ENCODE measurements at places on chromosomes 6 and 20.

DNA sequence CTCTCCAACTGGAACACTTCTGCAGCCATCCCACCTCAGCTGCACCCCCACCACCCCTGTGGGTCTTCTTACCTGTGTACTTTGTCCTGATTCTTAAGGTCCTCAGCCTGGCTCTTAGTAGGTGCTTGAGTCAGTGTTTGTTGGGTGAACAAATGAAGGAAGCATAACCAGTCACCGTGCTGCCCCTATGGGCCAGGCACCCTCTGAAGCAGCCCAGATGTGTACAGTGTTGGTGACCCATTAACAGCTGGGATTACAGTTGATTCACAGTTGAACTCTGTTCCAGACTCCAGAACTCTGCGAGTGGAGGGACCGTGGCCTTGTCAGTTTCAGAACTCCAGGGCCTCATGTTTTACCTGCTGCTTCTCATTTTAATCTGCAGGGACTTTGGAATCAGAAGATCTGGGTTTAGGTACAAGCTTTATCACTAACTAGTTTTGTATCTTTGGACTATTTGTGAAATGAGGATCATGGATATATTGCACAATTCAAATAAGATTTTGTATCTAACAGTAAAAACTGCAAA, 203.8 kb downstream of the TMEM242 start:
- DNase-seq: no peak

DNA sequence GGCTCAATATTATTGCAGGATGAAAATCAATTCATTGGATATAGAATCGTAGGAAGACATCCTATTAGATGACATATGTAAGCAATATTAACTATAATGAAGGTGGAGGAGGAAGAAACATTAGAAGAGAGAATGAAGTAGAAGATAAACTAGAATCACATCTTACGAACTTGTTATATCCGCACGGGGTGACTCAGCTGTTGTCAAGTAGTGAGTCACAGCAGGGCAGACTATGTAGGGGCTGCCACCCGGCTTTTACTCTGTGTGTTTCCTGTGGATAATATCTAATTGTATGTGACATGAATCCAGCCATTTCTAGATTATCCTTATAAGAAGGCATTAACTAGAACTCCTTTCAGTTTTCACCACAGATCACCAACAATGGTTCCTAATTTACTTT, 520.2 kb downstream of the DOK5 start:
- no peak for DNase-seq

DNA sequence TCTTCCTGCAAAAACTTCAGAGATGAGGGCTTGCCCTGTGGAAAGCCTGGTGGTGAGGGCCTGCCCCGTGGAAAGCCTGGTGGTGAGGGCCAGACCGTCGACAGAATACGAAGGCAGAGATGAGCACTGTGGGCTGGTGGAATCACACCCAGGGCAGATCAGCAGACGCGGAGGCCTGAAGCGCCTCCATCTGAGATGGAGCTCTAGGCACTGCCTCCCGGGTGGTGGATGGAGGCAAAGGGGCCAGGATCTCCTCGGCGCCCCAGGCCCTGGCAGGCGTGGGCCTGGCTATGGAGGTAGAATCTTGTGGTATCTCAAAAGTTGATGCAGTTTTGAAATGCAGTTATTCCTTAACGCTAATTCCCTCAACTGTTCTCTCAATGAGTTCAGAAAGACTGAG, 104.8 kb downstream of the PSMB1 start:
- DNase-seq: no peak

- no peak for DNase-seq
Observed at GRCh38 chr20:32564921-32565734, 20.0 kb downstream of the NOL4L start.

GRCh38 chr6:100803264-100804045, 77.7 kb downstream of the ASCC3 start:
- no peak for DNase-seq

DNA sequence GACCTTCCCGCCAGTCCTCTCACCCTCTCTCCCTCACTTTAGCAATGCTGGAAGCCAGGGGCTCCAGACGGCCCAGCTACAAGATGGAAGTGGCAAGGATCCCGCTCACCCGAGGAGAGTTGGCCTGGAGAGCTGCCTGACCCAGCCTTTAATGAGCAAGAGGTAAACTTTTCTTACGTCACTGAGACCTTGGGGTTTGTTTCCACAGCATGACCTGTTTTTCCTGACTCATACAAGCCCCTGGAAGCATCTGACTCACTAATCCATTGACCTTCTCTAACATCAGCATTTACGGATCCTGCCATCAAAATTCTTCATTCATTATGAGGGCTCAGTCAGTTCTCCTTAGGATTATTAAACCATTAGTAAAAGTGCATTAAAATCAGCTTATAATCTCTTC, 120.4 kb downstream of the MYLK4 start:
- DNase-seq: no peak

DNA sequence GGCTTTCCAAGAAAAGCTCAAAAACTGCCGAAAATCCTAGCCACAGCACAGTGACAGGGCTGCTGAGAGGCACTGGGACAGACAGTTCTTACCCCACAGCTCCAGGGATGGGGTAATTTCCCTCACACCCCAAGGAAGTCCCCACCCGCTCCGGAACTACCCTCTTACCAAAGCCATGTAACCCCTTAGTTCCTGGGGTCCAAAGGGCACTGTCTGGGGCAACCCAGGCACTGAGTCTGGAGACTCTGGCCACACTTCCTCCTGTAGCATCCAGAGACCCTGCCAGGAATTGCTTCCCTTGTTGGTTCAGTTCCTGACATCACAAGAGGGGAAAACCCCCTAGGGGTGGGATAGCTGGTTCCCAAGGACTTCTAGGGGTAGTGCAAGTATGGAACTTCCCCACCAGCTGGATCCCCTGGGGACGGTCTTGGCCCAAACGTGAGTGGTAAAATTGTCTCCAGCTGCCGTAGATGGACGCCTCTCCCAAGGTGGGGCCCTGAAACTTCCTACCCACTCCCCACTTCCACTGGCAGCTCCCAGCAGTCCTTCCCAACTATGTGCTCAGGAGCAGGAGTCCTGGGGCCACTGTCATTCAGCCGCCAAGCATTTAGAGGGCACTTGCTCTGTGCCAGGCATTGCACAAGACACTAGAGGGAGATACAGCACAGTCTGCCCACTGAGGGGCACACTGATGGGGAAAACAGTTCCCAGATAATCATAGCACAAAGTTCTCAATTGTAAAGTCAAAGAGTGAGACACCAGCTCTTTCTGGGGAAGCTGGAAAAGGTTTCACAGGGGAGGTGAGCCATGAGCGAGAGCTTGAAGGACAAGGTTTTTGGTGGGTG, 17.2 kb upstream of the HCK start:
- DNase-seq: no peak

- DNase-seq: no peak
Observed at GRCh38 chr20:15930311-15931305, 642.6 kb downstream of the KIF16B start.

- no peak for DNase-seq
Observed at GRCh38 chr6:100979267-100979666, 98.1 kb upstream of the ASCC3 start.

DNA sequence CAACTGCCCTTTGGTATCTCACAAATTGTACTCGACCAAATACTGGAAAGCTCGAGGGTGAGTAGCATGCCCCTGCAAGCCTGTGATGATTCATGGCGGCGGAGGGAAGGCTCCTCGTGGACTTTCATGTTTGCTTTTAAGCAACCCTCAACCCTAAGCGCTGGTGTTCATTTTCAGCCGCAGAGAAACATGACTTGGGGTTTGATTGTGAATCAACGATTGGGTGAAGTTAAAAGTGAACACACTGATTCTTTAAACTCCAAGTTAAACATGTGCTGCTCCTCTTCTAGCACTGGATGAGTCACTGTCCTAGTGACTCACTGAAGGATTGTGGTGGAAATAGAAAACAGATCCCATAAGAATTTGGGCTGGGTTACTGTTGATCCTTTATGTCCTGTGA, 8.3 kb downstream of the CD109 start:
- DNase-seq: no peak

DNA sequence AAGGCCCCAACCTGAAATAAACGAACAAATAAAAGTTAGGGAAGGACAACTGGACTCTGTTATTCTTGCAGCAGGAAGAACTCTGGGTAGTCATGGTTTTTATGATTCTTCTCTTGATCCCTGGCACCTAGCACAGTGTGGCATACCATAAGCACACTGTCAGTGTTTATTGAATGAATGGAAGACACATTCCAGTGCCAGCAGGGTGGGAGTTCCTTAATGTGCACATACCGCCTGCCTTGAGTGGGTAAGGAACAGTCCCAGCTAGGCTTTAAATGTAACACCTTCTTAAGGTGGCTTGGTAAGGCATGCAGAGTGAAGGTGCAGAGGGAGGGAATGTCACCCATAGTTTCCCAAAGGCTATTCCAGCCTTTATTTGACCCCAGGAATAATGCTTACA, 162.9 kb upstream of the CEP162 start:
- no peak for DNase-seq

- DNase-seq: no peak
Observed at GRCh38 chr6:30515106-30515505, 25.8 kb downstream of the HLA-E start.

GRCh38 chr6:152637296-152638047, at the start of gene SYNE1:
Gene SYNE1 (minus strand): TSS chr6:152637362. CDS start chr6:152628331, 9,031 bp downstream.
- no peak for DNase-seq

GRCh38 chr6:155216312-155217046, 47.3 kb upstream of the CLDN20 start:
- DNase-seq: no peak

- no peak for DNase-seq
Observed at GRCh38 chr6:4426968-4427367, 291.6 kb upstream of the ECI2 start.

DNA sequence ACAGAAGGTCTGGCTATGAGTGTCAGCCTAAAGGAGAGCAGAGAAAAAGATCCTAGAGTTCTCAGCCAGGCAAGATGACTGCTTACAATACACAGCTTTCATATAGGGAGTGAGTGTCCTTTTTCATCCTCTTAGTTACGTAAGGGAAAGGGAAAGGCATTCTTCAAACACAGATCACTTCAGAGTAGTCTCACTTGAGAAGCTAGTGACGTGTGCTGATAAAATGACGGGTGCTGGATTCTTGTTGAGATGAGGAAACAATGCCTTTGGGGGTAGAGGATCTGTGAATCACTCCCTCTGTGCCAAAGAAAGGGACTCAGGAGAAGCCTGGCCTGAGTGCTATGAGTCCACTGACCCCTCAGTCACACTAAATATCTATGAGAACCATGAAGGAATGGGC, 117.3 kb downstream of the QRSL1 start:
- DNase-seq: no peak

- DNase-seq: no peak
Observed at GRCh38 chr6:135699705-135700104, 151.8 kb upstream of the PDE7B start.

DNA sequence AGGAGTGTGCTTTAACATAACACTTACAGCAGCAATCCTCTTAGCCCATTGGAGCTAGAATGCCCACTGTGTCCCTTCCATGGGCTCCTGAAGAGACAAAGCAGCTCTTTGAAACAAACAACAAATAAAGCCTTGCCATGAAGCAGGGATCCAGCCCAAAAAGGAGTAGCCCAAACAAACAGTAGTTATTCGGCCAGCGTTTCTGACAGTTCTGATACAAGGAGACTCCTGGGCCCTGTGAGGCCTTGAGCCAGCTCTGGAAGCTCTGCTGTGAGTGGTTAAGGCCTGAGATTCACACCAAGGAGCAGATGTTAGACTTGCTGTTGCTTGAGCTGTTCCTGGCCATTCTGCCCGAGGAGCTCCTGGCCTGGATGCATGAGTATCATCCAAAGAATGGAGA, 16.9 kb upstream of the ZSCAN16 start:
- DNase-seq: no peak

- DNase-seq: no peak
Observed at GRCh38 chr20:23686046-23686750, 2.6 kb downstream of the CST4 start.

GRCh38 chr6:2669067-2669700, 81.5 kb downstream of the MYLK4 start:
- no peak for DNase-seq

GRCh38 chr6:19734061-19734460, 103.1 kb upstream of the ID4 start:
- no peak for DNase-seq

- DNase-seq: no peak
Observed at GRCh38 chr20:16083639-16084280, 489.5 kb downstream of the KIF16B start.

DNA sequence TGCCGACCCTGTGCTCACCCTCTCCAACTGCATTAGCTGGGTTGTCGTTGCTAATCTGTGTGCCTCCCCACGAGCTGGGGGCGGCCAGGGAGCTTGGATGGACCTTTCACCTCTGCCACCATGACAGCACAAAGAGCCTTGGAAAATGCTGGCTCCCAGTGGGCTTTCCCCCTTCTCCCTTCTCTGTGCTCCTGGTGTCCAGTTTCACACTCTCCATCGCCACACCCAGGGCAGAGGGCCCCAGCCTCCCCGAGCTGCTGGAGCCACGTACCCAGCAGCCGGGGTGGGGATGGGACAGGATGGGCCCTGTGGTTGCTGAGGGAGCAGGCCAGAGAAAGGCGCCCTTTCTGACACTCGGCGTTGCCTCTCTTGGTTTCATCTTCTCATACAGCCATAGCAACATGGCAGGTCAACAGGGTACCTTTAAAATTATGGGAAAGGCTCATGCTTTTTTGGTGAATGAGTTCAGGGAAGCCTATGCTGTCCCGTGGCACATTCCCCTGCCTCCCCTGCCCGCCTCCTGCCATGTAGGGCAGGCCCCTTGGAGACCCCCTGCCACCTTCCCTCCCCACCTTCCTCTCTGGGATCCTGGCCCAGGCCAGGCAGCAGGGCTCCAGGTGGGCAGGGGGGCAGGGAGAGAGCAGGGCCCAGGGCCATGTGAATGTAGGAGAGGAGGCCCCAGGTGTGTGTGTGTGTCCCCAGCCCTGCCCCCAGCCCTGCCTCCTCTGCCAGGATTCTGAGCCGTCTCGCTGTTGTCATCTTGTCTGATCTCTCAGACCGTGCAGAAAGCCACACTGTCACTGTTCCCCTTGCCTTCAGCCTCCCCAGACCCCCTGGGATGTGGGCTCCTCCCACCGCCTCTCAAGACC, 85.2 kb upstream of the CCDC167 start:
- no peak for DNase-seq

DNA sequence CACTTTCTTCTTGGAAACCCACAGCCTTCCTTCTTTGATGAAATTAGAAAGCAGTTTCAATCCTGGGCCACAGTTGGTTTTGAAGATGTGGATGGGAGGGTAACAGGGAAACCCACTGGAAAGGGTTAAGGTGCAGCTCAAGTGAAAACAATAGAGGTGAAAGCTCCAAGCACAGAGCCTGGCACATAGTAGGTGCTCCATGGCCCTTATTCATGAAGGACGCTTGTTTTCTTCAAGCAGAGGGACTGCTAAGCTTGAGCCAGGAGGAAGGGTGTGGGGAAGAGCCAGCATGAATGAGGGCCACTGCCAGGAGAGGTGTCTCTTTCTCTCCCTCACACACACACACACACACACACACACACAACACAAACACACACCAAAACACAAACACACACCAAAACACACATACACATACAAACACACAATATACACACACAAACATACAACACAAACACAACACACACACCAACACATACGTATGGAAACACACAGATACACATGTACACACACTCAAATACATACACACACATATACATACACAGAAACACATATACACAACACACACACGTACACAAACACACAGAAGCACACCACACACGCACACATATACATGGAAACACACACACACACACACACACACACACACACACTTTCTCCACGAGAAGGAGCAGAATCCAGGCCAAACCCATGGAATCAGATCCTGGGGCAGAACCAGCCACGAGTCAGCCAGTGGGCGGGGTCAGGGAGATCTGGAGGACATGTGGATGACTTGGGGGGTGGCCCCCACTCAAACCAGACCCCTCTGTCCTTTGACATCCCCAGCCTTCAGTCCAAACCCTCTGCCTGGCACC, 23.7 kb upstream of the RBPJL start:
- no peak for DNase-seq
